ENCODE measurements at places on chromosomes 13 and 19.

GRCh38 chr19:15220833-15221232, 11.4 kb downstream of the EPHX3 start:
- DNase-seq = no peak

- DNase-seq = peak; percentile 89
These were observed 4.3 kb downstream of the DOT1L start for GRCh38 chr19:2167896-2168618.

GRCh38 chr13:113630804-113631203, 27.2 kb downstream of the ATP4B start:
- no peak for DNase-seq

- no peak for DNase-seq
These were observed 65.1 kb upstream of the UBAC2 start for GRCh38 chr13:99135591-99135990.

DNA sequence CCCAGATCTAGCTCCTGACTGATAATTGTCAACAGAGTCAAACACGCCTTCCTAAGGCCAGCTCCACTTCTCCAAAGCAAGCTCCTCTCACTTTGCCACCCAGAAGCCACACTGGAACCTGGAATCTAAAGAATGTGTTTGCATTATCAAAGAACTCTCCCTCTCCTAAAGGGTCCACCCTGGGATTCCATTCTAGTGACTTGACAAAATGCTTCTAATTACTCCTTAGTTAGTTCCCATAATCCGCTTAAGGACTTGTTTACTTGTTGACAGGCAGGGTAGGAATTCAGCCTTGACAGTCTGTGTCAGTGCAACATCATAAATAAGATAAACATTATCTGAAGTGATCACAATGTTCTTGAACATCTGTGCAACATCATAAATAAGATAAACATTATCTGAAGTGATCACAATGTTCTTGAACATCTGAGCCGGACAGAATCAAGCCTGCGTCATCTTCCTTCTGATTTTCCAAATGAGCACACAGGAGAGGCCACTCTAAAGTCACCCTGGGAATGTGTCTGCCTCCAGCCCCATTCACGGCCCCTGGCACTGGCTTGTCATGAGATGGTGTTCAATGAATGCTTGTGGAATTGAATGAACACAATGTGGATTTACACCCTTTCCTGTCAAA, 512.1 kb downstream of the IRS2 start:
- DNase-seq = no peak
